ENCODE measurements at places on chromosomes 16 and 17.

GRCh38 chr16:79257953-79258490 lies 342.5 kb downstream of the MAF start:
- DNase-seq: no peak

- DNase-seq: peak; percentile 53
Observed at GRCh38 chr16:69340095-69340644, 598 bp downstream of the NIP7 start.

- no peak for DNase-seq
Observed at GRCh38 chr16:48496571-48497095, 111.4 kb upstream of the SIAH1 start.

DNA sequence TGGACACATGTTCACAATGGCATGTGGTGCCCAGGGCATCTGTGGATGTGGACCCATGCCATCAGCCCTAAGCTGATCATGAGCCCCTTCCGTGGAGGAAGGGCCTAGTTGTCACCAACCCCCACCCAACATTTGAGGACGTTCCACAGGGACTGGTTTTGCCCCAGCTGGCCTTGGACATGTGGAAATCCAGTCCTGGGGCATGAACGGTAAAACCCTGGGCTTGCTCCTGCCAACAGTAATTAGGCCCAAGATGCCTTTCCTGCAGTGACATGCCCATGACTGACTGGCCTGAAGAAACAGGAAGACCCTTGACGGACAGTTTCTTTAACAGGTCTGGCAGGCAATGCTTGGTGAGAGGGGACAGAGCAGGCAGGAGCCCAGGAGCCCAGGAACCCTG lies 7.7 kb downstream of the TNS4 start:
- no peak for DNase-seq

DNA sequence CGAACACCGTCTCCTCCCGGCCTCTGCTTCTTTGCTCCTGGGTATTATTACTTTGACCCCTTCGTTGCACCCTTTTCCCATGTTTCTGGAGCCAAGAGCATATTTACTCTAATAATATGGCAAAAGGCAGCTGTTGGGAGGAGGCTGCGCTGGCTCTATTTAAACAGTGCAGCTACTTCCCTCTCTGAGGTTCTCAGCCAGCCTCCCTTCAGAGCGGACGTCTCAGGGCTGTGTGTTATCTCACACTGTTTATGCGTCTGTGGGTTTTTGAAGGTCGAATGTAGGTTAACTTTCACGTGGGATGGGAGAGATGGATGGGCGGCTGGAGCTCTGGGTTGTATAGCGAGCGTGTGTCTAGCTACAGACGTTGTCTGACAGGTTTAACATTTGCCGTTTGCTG lies 45.3 kb downstream of the COX4I1 start:
- DNase-seq: no peak

DNA sequence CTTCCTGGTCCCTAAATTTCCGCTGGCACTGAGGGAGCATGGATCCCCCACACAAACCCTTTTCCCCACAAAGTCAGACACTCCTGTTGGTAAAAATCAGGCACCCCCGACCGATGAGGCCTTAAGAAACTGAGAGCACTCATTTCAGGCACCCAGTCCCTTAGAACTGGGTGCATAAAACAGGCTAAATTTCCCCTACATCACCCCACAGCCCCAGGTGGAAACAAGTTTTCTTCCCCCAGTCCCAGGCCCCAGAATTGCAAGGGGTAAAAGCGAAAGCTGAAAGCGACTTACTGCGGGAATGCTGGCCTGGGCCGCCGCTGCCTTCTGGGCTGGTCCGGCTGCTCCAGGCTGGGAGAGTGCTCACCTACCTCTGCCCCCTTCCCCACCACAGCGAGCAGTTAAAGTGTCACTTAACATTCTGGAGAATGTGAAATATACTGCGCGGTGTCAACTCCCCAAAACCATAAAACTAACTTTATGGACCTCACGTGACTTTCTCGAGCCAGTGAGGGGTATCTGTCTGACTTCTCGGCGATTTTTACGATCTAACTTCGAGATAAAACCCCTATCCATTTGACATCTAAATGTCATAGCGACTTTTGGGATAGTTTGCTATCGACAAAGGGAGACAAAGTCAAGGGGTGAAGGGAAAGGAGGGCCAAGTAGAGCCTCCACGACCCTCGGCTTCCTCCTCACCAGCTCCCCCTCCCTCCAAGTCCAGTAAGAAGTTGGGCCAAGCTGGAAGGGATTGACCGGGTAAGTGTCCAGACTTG lies at the start of gene HOXB3:
Gene HOXB3 (minus strand): TSS at position 411 of the 776 bp plus-strand sequence. CDS start 37,767 bp downstream, outside the sequence.
- no peak for DNase-seq

GRCh38 chr16:4486126-4486893 lies 10.1 kb downstream of the HMOX2 start:
- no peak for DNase-seq

DNA sequence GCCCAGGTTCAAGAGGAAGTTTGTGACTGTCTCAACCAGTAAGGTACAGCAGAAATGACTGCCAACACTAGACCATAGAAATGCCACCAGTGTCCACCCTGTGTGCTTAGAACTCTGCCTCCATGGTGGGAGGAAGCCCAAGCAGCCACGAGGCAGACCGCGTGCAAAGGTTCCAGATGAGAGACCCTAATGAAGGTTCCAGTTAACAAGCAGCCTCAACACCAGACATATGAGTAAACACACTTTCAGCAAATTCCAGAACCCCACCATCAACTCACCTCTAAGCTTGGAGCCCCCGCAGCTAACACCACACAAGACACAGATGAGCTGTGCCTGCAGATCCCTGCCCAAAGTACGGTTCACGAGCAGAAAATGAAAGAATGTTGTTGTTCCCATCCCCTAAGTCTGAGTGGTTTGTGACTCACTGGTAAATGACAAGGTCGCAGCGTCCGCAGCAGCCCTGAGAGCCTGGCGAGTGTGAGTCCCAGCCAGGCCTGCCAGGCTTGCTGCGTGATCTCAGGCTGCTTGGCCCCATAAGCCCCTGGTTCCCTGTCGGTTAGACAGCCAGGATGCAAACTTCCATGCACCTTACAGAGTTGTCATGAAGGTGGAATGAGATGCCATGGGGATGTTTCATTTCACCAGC lies 193.7 kb downstream of the C16orf95 start:
- no peak for DNase-seq

- DNase-seq: peak; percentile 48
Observed at GRCh38 chr17:2123375-2124251, 68.7 kb downstream of the HIC1 start.

DNA sequence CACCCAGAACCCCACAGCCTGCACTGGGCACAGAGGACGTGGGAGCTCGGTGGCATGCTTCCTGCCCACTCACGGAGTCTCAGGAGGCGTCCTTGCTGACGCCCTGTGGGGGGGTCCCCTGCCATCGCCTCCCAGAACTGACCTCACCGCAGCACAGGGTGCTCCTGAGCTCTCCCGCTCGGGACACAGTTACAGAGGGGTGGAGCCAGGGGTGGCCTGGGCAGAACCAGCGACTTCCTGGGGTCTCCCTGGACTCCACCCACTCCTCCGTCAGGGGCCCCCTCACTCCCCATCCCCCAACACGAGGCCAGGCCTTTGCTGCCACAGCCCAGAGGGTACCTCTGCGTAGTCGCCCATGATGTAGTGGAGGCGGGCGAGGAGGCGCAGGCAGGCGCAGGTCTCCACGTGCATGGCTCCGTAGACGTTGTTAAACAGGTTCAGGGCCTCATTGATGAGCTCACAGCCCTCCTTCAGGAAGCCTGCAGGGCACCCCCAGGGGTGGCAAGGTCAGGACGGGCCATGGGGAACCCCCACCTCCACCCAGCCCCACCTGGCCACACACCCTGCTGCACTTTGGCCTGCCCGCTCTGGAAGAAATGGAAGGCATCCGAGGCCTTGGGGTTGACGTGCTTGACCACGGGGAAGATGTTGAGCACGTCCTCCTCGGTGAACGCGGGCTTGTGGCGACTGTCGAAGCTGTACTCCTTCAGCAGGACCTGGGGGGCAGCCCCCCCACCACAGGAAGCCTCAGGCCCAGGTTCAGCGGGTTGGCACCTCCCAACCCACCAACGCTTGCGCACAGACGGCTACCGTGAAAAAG lies 17.8 kb downstream of the CLUH start:
- no peak for DNase-seq

- no peak for DNase-seq
Observed at GRCh38 chr17:22512506-22512905, 820.2 kb downstream of the KCNJ18 start.

DNA sequence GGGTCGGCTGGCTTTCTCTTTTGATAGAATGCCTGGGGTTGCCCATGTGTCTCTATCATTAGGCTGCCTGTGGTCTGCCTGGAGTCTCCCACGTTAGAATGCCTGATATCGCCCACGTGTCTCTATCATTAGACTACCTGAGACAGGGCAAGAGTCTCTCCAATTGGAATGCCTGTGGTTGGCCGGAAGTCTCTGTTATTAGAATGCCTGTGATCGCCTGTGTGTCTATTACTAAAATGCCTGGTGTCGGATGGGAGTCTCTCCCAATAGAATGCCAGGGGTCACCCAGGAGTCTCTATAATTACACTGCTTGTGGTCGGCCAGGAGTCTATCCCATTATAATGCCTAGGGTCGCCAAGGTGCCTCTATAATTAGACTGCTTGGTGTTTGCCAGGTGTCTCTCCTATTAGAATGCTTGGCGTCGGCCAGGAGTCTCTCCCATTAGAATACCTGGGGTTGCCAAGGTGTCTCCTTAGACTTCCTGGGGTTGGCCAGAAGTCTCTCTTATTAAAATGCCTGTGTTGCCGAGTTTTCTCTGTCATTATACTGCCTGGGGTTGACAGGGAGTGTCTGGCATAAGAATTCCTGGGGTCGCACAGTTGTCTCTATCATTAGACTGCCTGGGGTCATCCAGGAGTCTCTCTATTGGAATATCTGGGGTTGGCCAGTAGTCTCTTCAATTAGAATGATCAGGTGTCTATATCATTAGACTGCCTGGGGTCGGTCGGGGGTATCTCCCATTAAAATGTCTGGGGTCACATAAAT lies 2272.8 kb downstream of the TP53TG3F start:
- DNase-seq: no peak

DNA sequence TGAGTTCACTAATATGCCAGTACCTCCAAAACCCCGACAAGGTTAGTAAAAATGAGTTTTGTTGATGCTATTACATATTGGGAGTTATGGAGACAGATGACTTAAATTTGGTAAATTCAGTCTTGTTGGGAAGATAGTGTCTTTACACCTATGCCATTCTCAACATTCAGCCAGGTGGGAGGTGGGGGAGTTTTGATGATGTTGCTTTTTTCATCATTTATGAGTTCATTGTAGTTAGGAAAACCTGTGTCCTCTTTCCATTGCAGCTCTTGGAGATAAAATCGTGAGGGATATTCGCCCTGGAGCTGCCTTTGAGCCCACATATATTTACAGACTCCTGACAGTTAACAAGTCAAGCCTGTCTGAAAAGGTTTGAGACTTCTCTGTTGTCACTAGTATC lies 59.9 kb upstream of the CRISPLD2 start:
- DNase-seq: no peak

- DNase-seq: no peak
Observed at GRCh38 chr17:73397856-73398540, 86.2 kb upstream of the CDC42EP4 start.

DNA sequence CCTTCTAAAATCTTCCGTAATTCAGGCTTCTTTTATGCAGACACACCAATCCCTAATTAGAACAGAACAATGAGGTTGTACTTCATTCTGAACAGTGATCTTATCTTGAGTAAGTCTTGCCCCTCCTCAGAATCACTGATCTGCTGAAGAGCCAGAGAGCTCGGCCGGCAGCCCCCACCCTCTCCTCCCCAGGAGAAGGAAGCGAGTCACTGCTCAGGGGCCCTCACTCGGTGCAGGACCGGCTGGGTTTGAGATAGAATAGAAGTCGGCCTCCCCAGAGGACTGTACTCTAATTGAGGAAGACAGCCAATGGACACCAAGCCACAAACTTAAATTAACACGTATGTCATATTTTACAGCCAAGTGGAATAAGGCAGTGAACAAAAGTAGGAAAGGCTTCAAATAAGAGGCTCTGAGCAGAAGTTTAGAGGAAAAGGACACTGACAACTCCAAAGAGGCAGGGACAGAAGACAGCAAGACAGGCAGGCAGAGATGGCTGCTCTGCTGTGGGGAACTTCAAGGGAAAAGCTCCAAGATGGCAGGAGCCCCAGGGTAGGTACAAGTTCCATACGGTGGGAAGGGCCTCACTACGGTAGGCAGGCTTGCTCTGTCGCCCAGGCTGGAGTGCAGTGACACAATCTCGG lies 18.6 kb downstream of the CREBBP start:
- peak; percentile 60 for DNase-seq

DNA sequence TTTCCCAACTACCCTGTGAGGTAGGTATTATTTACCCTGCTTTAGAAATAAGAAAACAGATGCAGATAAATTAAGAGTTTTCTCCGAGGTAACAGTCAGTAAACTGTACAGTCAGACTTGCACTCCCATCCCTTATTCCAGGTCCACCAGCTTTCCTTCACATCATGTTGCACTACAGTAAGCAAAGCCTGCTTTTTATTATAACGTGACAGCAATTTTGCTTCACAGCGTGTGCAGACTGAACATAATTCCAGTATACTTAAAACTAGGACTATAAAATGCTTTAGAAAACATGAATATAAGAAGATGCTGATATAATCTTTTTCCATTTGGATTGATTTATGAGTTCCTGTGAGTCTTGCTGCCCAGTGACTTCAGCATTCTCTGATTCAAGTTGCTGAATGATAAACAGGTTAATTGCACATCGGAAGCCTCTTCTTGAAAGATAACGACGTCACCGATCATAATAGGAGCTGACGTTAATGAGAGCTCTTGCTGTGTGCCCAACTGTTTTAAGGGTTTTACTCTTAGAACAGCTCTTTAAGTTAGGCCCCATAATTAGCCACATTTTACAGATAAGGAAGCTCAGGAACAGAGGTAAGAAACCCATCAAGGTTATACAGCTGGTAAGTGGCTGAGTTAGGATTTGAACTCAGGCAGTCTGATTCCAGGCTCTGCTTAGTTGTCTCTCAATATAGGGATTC lies 1.4 kb downstream of the LIG3 start:
- peak; percentile 56 for DNase-seq

DNA sequence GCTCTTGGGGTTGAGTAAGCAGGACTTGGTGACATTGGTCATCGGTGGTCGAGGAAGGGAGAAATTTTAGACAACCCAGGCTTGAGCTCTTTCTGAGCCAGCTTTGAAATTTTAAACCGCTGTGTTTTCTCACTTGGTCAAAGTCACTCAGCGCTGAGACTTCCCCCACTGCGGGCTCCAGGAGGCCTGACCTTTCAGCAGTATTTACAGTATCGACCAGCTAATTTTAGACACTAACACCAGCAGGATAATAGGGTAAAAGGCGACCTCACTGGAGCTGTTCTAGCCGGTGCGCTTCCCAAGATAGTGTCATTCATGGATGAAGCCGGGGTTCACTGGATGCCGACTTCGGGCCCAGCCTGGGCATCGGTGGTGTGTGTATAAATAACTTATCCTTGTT lies 29.7 kb upstream of the WSCD1 start:
- DNase-seq: no peak

- DNase-seq: peak; percentile 56
Observed at GRCh38 chr16:9139965-9140364, 48.5 kb downstream of the HAPSTR1 start.

- DNase-seq: no peak
Observed at GRCh38 chr17:28039251-28039650, 3.2 kb upstream of the NLK start.
